ENCODE measurements at places on chromosomes 4 and X. TPM values are rescaled to one million over a fixed set of nuclear protein-coding genes. Genes with fewer than 3 reads are reported as not detected.

Gene PHOX2B
- total RNA-seq: not detected

Gene TBC1D9
- 22.3 TPM for total RNA-seq

GRCh38 chr4:13980317-13981310 lies 353.1 kb upstream of the BOD1L1 start:
- no peaks in the 10 kb centered on the region for H3K4me1 ChIP-seq
- H3K27me3 ChIP-seq: no peaks in the 10 kb centered on the region
- DNase-seq: no peak
- no peaks in the 10 kb centered on the region for H3K36me3 ChIP-seq

DNA sequence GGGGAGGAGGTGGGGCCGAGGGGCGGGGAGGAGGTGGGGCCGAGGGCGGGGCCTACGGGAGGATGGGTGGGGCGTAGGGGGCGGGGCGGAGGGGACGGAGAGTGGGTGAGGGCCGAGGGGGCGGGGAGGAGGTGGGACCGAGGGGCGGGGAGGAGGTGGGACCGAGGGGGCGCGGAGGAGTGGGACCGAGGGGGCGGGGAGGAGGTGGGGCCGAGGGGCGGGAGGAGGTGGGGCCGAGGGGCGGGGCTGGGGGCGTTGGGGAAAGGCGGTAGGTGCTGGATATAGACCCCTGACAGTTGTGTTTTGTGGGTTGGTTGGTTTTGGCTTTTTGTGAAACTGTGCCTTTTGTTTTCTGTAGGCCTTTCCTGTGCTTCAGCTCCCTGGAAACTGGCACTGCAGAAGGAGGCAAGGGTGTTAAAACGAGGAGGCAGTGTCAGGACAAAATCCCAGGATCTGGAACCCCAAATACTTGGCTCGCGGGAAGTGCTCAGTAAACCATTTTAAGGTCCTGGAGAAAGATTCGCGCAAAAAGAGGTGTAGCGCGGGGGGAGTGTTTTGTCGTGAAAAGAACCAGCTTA lies 580 bp upstream of the MMGT1 start:
- peak; percentile 89 for DNase-seq
- H3K4me3 ChIP-seq: peak overlapping the region; percentile 56
- no peak overlapping the region for H3K27ac ChIP-seq
- no peaks in the 10 kb centered on the region for H3K27me3 ChIP-seq
- no peaks in the 10 kb centered on the region for H3K4me1 ChIP-seq

- H3K4me1 ChIP-seq: peaks cover 12% of the 10 kb centered on the region
- no peak for DNase-seq
- no peak overlapping the region for H3K4me3 ChIP-seq
- H3K27ac ChIP-seq: no peak overlapping the region
- no peaks in the 10 kb centered on the region for H3K27me3 ChIP-seq
Measured at GRCh38 chr4:1770245-1770644, 22.8 kb upstream of the FGFR3 start.

DNA sequence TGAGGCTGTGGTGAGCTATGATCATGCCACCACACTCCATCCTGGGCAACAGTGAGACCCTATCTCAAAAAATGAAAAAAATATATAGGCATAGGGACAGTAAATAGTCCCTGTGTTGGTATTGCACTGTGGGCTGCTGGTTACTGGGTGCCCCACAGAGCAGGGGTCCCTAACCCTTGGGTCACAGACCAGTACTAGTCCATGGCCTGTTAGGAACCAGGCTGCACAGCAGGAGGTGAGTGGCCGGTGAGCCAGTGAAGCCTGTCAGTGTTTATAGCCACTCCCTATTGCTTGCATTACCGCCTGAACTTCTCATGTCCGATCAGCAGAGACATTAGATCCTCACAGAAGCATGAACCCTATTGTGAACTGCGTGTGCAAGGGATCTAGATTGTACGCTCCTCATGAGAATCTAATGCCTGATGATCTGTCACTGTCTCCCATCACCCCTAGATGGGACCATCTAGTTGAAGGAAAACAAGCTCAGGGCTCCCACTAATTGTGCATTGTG lies 106.5 kb downstream of the TNIP2 start:
- H3K27ac ChIP-seq: no peak overlapping the region
- H3K4me1 ChIP-seq: peaks cover 7% of the 10 kb centered on the region
- no peak overlapping the region for H3K4me3 ChIP-seq

GRCh38 chrX:106780664-106781377 lies 21.7 kb upstream of the TBC1D8B start:
- no peak for DNase-seq
- no peaks in the 10 kb centered on the region for H3K4me1 ChIP-seq
- no peaks in the 10 kb centered on the region for H3K27me3 ChIP-seq
- no peak overlapping the region for H3K4me3 ChIP-seq

GRCh38 chrX:17736856-17737709 lies at the start of gene SCML1:
TSS of gene SCML1 (plus strand) at chrX:17737493. CDS start at chrX:17744187, 6,694 bp downstream.
- H3K27me3 ChIP-seq: peaks cover 27% of the 10 kb centered on the region
- peak; percentile 96 for DNase-seq
- H3K4me1 ChIP-seq: no peaks in the 10 kb centered on the region
- peak within 1 kb of the TSS; percentile 80 for H3K4me3 ChIP-seq
- H3K36me3 ChIP-seq: no peaks in the 10 kb centered on the region

DNA sequence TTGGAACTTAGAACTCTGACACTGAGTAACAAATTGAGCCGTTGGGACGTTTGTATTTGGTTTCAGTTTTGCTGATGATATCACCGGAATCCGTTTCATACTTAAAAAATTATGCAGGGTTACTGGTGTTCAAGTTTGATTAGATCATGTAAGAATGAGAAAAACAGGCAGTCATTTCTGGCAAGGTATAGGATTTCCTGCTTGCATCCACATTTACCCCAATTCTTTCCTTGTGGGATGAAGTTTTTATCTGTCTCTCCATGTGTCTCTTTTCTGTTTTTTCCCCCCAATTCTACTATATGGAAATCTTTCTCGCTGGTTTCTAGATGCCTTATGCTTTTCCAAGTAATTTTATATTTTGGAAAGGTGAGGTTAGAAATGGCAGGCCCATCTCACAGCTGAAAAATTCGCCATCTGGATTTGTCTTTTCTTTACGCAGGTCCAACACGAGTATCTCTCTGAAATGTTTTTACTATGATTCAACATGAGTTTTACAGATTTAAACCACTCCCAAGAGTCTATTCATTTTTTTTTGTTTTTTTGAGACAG lies 197.9 kb downstream of the SHOX start:
- DNase-seq: no peak
- no peak overlapping the region for H3K4me3 ChIP-seq
- no peak overlapping the region for H3K27ac ChIP-seq

DNA sequence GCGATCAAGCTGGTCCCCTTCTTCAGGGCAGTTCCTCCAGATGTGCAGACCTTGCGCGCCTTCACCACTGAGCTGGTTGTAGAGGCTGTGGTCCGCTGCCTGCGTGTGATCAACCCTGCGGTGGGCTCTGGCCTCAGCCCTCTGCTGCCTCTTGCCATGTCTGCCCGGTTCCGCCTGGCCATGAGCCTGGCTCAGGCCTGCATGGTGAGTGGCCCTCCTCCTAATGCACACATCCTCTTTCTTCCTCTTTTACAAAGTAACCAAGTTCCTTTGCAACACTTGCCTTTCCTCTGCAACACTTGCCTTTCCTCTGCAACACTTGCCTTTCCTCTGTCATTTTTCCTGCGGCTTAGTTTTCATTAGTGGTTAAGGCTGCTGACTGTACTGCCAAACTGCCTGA lies 1.8 kb downstream of the CCDC22 start:
- DNase-seq: no peak
- no peaks in the 10 kb centered on the region for H3K4me1 ChIP-seq
- H3K4me3 ChIP-seq: no peak overlapping the region
- H3K27ac ChIP-seq: no peak overlapping the region

DNA sequence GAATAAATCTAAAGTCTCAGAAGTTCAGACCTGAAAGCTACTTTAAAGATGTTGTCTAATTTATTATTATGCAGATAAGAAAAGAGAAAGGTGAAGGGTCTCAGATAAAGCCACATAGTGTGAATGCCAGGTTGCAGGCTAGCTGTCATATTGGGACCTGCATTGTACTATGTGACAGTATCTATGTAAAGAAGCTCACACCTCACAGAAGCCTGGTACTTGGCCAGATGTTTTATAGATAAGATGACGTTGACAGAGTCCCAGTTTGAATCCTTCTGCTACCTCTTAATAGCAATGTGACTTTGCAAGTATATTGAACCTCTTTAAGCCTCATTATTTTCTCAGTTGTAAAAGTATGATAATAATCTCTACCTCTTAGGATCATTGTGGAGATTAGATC lies 227.0 kb downstream of the SPRY1 start:
- no peak overlapping the region for H3K27ac ChIP-seq
- H3K4me3 ChIP-seq: no peak overlapping the region
- H3K4me1 ChIP-seq: peaks cover 20% of the 10 kb centered on the region
- H3K27me3 ChIP-seq: no peaks in the 10 kb centered on the region
- H3K36me3 ChIP-seq: no peaks in the 10 kb centered on the region
- no peak for DNase-seq

- peaks cover 20% of the 10 kb centered on the region for H3K27me3 ChIP-seq
- DNase-seq: no peak
- H3K4me3 ChIP-seq: no peak overlapping the region
- H3K27ac ChIP-seq: no peak overlapping the region
- H3K36me3 ChIP-seq: no peaks in the 10 kb centered on the region
- H3K4me1 ChIP-seq: peaks cover 4% of the 10 kb centered on the region
Measured at GRCh38 chr4:41095973-41096372, 118.4 kb downstream of the APBB2 start.

DNA sequence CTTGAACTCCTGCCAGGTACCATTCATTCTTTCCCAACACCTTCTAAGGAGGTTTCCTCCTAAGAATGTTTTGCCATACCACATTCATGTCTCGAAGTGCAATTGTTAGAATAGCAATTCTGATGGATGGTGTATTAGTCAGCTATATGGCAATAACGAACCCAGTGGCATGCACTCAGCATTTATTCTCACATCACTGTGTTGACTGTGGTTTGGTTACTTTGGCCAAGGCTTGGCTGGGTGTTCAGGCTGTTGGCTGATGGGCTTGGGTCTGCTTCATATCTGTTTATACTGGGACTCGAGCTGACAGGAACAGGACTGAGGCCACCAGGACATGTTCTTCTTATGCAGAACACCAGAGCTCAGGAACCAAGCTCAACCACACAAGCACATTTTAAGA lies 31.7 kb downstream of the PSAPL1 start:
- peak; percentile 20 for DNase-seq
- H3K4me1 ChIP-seq: no peaks in the 10 kb centered on the region
- H3K4me3 ChIP-seq: no peak overlapping the region
- no peaks in the 10 kb centered on the region for H3K36me3 ChIP-seq
- no peak overlapping the region for H3K27ac ChIP-seq

DNA sequence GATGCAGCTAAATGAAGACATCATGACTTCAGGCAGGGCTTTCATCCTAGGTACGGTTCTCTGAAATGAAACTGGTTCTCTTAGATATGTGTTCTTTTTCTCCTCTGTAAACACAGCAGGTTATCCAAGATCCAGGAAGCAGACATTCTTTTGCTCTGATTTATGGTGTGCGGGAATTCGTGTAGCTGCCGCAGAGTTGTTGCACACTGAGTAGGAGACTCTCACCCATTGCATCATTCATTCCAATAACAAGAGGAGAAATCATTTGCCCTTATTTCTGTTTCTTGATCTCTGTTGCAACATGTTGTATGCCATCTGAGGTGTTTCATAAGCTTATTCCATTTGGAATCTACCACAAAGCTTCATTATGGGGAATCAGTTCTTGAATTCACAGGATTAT lies 133.6 kb upstream of the VCX2 start:
- H3K27ac ChIP-seq: no peak overlapping the region
- H3K4me1 ChIP-seq: no peaks in the 10 kb centered on the region
- no peaks in the 10 kb centered on the region for H3K36me3 ChIP-seq
- no peaks in the 10 kb centered on the region for H3K27me3 ChIP-seq

DNA sequence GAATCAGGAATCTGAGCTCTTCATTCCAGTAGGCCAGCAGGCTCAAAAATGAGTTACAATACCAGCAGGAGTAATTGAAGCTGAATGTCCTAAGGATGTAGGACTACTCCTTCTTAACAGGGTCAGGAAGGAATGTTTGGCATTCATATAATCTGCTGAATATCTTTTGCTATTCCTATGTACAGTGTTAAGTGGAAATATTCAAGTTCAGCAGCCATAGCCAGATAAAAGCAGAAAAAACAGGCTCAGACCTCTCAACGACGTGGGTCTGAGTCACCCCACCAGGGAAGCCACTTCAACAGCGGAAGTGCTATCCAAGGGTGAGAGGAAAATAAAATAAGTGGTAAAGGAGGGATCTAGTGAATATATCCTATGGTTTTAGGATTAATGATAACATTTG lies 577.0 kb downstream of the SPOCK3 start:
- H3K4me1 ChIP-seq: no peaks in the 10 kb centered on the region
- H3K4me3 ChIP-seq: no peak overlapping the region
- H3K27me3 ChIP-seq: no peaks in the 10 kb centered on the region
- H3K27ac ChIP-seq: no peak overlapping the region

DNA sequence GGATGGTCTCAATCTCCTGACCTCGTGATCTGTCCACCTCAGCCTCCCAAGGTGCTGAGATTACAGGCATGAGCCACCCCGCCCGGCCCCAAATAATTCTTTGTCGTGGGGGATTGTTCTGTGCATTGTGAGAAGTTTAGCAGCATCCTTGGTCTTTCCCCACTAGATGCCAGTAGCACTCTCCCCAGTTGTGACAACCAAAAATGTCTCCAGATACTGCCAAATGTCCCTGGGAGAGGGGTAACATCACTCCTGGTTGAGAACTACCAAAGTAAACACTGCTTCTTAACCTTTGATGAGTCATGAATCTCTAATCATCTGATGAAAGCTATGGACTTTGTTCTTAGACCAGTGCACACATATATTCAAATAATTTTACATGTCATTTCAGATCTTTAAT lies 90.7 kb upstream of the BRS3 start:
- H3K27ac ChIP-seq: no peak overlapping the region
- H3K4me1 ChIP-seq: no peaks in the 10 kb centered on the region
- H3K36me3 ChIP-seq: no peaks in the 10 kb centered on the region
- peak; percentile 49 for DNase-seq

GRCh38 chr4:121800638-121800960 lies 524 bp upstream of the EXOSC9 start:
- H3K4me3 ChIP-seq: peak overlapping the region; percentile 93
- no peak for DNase-seq
- H3K36me3 ChIP-seq: peaks cover 31% of the 10 kb centered on the region

GRCh38 chr4:26294904-26295303 lies 25.9 kb upstream of the RBPJ start:
- no peak overlapping the region for H3K27ac ChIP-seq
- no peaks in the 10 kb centered on the region for H3K4me1 ChIP-seq
- H3K36me3 ChIP-seq: no peaks in the 10 kb centered on the region
- H3K4me3 ChIP-seq: no peak overlapping the region
- no peak for DNase-seq
